ENCODE measurements at places on chromosomes 2 and 18.

DNA sequence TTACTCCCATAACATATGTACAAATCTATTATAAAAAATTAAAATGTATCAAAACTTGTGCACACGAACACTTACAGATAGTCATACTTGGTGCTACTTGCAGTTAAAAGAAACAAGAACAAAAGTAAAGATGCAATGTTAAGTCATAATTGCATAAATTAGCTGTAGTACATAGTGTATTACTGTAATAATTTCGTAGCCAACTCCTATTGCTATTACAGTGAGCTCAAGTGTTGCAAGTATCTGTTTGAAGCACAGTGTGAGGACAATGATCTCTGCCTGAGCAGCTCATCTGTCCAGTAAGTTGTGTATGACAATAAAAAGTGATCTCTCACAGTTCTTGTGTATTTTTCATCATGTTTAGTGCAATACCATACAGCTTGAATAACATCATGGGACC is 7.5 kb upstream of the SERPINB13 start:
- DNase-seq, result no peak

DNA sequence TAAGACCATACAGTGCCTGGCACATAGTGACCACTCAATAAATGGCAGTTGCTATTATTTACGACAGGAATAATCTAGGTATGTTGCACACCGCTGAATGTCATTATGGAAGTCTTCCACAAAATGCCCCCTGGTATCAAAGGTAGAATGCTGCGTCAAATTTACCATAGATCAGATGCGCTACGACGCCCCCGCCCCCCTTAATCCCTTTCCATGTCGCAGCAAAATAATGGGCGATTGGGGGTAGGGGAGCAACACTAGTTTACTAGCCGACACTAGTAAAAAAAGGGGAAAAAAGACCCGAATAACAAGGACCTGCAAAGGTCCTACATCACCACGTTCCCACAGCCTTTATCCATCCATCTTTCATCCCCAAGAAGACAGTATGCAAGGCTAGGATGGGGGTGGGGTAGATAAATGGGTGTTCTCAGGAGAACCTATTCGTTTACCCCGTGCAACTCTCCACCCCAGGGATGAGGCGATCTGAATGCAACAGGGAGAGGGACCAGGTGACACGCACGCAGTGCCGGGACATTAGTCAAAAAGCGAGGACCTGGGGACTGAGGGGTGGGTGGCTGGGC is 455 bp downstream of the PREPL start:
- DNase-seq, result no peak

DNA sequence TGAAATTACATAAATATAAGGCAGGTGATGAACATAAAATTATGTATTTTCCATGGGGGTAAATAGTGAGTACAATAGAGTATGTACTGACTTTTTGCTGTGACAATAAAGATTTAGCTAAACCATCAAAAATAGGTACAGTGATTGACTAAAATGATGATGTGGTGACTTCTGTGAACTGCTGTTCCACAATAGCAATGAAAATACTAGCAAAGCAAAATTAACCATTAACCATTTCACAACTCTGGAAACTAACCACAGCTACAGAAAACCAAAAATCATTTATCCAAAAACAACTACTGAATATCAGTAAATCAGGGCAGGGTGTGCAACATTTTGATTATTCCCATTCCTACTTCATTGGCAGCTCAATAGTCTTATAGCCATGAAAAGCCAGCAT is 161.4 kb upstream of the GYPC start:
- DNase-seq, result no peak

DNA sequence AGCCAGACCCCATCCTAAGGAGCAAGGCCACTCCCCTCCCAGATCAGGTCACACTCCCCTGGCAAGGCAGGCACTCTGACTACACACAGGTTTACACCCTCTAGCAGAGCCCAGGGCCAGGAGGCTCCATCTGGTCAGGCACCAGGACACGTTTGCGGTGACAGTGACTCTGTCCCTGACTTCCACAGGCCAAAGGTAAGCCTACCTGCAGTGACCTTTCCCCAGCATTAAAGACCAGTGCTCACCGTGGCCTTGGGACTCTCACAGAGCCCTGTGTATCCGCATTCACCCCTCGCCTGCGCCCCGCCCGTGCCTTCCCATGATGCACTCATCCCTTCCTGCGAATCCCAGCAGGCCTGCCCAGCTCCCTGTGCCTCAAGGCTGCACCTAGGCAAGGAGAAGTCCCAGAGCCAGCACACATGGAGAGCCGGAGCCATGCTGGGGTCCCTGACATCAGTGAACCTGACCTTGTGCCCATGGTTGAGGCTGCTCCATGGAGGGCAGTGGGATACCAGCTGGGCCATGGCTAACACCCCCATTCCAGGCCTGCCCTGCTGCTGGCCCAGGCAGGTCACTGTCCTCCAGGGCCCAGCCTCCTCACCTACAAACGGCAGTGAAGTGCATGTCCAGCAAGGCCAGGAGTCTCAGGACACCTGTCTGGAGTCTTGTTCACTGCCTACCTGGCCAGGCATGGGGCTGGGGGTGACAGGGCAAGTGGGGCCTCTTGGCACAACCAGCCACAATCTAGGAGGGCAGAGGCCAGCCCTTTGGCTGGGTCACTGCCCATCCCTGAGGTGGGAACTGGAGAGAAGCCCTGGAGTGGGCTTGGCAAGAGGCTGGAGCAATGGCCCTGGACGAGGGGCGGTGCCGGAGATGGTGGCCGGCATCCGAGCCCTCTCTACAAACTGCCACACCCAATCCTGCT is 3.0 kb downstream of the NEURL3 start:
- DNase-seq, result no peak

DNA sequence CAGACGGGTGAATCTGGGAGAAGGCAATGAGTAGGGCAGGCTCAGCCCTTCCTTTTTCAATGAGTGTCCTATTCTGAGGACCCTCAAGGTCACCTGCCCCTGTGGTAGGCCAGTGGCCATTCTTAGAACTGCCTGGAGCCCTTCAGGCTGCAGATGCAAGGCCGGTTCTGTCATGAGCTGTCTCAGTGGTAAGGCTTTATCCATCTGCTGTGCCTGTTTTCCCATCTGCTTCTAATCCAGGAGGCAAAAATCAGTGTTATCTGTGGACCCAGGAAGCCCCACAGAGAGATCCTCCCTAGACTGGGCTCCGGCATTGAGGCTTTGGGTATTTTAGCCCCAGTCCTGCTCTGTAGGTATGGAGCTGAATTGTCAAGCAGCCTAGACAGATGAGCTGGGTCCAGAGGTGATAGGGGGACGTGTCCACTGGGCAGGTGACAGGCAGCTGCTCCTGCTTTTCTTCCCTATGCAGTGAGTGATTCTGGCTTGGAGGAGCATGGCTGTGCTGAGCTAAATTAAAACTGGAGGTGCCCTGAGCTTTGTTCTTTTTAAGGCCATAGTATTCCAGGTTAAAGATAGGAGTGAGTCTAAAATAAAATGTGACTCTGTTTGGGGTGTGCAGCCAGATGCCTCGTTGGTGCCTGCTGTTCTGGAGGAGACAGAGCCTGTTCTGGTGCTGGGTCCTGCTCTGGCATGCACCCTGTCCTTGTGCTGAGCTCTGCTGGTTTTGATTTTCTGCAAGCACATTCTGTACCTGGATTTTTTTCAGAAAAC is 92.5 kb downstream of the FHOD3 start:
- DNase-seq, result no peak

- no peak for DNase-seq
Measured at GRCh38 chr2:75199428-75200011, at the start of gene TACR1. Gene TACR1 (minus strand): TSS chr2:75199520. CDS start chr2:75198934, 586 bp downstream.

DNA sequence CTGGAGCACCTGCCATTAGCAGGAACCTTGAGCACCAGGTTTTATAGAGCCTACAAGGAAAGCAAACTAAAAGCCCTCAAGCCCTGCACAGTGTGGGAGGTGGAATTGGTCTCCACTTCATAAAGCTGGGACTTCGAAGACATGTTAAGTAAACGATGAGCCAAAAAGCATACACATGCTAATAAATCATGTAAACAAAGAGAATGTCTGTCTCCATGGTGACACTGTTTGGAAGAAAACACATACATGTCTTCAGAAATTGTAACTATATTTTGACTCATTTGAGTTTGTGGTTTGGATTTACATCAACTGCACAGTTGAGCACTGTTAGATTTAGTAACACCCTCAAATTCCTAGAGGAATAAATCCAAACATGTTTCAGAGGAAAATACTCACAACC is 978.5 kb upstream of the LRRTM1 start:
- no peak for DNase-seq

GRCh38 chr2:132668189-132668823 is 1.7 kb downstream of the LYPD1 start:
- no peak for DNase-seq

DNA sequence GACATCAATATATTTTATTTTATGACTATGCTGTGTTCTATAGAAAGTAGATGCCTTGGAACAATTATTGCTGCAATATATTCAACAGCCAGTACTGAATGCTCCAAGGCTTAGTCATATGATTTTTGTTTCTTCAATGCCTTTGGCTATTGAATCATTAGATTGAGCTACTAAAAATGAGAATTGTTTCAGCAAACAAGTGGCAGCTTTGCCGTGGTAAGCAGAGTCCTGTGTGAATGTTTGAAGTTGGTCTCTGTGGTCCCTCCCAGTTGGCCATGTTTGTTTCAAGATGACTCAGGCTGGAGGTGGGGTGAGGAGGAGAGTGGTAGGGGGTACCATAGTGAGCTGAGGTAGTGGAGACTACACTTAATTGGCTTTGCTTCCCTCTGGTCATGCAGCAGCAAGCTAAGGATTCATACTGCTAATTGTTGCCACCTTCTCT is 198.6 kb upstream of the EPAS1 start:
- DNase-seq, result no peak

DNA sequence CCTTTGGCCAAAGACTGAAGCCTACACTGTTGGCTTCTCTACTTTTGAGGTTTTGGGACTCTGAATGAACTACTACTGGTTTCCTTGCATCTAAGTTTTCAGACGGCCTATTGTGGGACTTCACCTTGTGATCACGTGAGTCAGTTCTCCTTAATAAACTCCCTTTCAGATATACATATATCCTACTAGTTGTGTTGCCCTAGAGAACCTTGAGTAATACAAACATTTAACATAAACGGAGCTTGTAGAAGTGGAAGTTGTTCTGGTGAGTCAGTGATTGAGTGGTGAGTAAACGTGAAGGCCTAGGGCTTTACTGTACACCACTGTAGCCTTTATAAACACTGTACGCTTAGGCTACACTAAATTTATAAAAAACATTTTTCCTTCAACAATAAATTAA is 107.2 kb upstream of the CDH2 start:
- no peak for DNase-seq

GRCh38 chr2:67583185-67583584 is 186.1 kb downstream of the ETAA1 start:
- no peak for DNase-seq

- no peak for DNase-seq
Measured at GRCh38 chr2:8548619-8549150, 133.2 kb upstream of the ID2 start.

- DNase-seq, result no peak
Measured at GRCh38 chr18:48228301-48228715, 180.9 kb downstream of the ZBTB7C start.

DNA sequence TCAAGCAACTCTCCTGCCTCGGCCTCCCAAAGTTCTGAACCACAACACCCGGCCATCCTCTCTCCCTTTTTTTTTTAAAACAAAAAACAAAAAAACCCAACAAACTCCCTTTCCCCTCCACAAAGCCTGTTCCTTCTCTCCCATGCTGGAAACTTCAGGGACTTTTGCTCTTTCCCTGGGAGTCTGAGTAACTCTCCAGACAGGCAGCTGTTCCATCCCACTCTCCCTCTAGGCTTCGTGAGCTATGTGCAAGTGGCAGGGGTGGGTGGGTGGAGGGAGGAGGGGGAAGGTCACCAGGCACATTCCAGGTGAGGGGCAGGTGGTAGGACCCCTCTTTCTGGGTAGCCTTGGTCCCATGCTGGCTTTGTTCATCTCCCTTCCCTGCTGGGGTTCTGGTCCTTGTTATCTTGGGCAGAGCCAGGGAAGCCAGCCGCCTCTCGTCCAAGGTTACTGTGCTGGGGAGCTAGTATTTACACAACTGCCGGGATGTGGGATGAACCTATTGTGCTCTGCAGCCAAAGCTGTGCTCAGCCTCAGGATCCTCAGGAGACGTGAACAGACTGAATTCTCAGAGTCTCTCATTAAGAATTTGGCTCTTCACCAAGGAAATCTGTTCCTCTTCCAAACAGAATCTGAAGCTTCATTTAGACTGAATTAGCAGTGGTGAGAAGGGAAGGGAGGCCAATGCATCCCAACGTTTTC is 106.9 kb downstream of the LIPG start:
- no peak for DNase-seq

GRCh38 chr18:59605633-59606192 is 91.5 kb downstream of the CCBE1 start:
- DNase-seq, result no peak

DNA sequence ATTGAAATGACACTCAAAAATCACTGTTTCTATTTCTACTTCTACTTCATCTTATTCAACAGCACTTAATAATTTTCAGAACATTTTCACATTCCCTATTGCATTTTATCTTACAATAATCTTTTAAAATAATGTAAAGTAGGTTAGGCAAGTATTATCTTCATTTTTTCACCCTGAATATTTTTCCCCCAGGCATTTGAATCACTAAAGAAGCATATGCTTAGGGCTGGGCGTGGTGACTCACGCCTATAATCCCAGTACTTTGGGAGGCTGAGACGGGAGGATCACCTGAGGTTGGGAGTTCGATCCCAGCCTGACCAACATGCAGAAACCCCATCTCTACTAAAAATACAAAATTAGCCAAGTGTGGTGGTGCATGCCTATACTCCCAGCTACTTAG is 6.7 kb downstream of the WDCP start:
- no peak for DNase-seq

All from stimulated activated CD8-positive, alpha-beta memory T cell treated with anti-CD3 and anti-CD28 coated beads, Interleukin-15, amount 100 ng/mL, for 24 hours (primary cell).